ENCODE measurements at places on chromosomes 2 and 18.

DNA sequence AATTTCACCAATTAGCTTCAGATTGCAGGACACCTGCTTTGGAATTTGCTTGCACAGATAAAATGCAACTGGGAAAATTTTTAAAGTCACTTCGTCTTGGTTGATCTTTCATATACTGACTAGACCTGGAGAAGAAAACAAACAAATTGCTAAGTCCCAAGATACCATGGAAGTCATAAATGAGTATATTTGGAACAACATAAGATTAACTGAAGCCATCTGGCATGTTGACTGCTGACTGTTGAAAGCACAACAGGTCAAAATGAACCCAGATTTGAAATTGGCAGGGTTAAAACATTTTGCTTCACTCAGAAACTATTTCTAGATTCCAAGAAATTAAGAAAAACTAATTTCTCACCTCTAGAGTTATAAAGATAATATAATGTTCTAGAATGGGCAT lies 470.7 kb downstream of the LPIN1 start:
- DNase-seq = no peak

DNA sequence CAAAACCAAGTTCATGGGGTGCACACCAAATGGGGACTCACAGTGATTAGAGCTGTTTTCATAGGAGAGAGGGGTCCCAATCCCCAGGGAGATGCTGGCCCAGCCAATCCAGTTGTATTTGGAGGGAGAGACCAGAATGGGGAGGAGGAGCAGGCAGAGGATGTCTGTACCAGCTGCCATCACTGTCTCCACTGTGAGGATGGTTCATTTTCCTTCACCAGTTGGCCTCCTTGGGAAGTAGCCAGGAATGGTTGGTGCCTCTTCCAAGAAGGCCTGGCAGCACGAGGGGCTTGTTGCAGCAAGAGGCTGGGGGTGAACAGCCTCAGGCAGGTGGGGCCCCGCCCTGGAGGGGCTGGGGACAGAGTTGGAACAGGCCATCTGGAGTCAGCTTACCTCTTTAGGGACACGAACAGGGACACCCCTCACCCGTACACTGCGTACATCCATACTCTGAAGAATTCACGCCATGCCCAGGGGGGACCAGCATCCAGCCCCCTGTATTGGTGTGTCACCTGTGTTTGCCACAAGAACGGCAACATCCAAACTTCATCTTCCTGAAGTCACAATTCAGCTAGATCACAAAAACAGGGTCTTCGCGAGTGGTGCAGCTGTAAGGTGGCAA lies 161.7 kb upstream of the ZNF236 start:
- no peak for DNase-seq

GRCh38 chr2:71513096-71513495 lies 59.7 kb downstream of the DYSF start:
- DNase-seq = no peak

- peak; percentile 31 for DNase-seq
Observed at GRCh38 chr2:98515250-98515991, 70.8 kb downstream of the INPP4A start.

DNA sequence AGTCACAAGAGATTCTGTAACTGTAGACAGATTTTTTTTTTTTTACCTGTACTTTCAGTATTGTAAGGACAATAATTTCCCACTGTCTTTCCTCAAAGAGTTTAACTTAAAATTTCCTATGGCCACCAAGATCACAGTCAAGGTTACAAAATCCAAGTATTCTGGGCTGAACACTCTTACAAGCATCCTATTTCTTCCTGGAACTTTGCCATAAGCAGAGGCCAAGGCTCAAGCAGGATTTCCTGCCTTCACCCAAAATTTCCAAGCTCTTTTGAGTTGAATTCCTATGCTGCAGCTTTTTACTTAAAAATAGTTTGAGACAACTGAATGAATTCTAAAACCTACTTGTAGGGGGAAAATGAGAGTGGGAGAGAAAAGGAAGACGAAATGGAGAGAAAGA lies 299.4 kb downstream of the ZNF516 start:
- DNase-seq = no peak

DNA sequence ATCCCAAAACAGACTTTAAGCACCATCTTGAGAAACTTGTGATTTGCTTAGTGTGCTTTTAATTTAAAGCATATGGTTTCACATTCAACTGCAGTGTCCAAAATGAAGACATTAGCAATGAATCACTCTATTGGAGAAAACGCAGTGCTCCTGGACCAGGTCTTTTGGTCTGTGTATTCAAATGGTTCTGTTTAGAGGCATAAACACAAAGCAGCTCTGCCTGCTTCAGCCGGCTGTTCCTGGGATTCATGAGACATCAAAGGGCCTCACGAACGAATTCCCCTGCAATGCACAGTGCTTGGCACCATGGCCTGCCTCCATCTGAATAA lies 117.1 kb upstream of the SP5 start:
- DNase-seq = no peak

DNA sequence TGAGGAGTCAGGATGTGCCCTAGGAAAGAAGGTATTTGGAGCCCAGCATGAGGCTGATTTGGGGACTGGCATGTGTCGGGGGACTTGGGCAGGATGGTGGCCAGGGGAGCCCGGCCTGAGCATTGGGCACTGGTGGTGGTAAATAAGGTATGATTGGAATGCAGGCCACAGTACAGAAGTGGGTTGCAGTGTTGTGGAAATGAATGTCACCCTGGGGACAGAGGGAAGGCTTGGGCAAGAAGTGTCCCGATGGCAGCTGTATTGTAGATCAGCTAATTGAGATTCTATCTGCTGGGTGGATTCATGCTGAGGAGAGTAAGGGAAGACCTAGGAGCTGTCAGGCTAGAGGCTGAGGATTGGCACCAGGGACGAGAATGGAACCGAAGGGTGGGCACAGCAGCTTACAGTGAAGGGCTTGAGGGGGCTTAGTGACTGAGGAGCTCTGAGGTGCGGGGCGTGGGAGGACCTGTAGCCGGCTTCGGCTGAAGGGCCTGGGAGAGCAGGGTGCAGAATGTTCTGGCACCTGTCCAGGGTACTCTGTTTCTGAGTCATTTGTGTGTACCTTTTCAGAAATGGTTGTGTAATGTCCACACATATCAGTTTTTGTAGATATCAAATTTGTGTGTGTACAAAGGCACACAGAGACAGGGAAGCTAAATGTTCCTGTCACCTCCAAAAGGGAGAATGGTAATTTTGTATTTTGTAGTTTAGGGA lies 170.2 kb downstream of the PRKCE start:
- DNase-seq = peak; percentile 43

Measured in ACHN (cell line).